Stimulated activated naive CD8-positive, alpha-beta T cell treated with anti-CD3 and anti-CD28 coated beads, Interleukin-15, Interleukin-2, amounts not matched to agents 100 U/mL and 50 U/mL, for 24 hours (primary cell): ENCODE measurements at places on chromosomes 3 and 15.

GRCh38 chr15:62940755-62941361 lies 101.7 kb upstream of the TPM1 start:
- DNase-seq: no peak

- peak; percentile 17 for DNase-seq
Observed at GRCh38 chr3:88180398-88180999, 30.7 kb downstream of the C3orf38 start.

DNA sequence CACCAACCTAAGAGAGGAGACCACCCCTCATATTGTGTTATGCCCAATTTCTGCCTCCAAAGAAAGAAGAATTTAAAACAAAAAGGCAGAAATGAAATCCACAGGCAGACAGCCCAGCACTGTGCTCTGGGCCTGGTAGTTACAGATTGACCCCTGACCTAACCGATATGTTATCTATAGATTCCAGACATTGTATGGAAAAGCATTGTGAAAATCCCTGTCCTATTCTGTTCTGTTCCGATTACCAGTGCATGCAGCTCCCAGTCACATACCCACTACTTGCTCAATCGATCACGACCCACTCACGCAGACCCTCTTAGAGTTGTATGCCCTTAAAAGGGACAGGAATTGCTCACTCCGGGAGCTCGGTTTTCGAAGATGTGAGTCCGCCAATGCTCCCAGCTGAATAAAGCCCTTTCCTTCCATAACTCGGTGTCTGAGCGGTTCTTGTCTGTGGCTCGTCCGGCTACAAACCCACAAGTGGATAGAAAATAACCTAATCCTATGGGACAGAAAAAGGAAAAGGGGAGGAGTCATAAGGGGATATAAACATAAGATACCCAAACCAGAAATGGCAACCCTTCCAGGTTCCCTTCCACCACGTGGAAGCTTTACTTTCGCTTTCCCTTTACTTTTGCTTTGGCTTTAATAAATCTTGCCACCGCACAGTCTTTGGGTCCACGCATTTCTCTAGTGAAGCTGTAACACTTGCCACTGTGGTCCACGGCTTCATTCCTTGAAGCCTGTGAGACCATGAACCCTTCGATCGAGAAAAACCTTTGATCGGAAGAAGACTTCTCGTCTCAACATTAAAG lies 1.7 kb upstream of the CFAP91 start:
- DNase-seq: no peak

- DNase-seq: no peak
Observed at GRCh38 chr3:153767601-153768560, 353.3 kb upstream of the ARHGEF26 start.

DNA sequence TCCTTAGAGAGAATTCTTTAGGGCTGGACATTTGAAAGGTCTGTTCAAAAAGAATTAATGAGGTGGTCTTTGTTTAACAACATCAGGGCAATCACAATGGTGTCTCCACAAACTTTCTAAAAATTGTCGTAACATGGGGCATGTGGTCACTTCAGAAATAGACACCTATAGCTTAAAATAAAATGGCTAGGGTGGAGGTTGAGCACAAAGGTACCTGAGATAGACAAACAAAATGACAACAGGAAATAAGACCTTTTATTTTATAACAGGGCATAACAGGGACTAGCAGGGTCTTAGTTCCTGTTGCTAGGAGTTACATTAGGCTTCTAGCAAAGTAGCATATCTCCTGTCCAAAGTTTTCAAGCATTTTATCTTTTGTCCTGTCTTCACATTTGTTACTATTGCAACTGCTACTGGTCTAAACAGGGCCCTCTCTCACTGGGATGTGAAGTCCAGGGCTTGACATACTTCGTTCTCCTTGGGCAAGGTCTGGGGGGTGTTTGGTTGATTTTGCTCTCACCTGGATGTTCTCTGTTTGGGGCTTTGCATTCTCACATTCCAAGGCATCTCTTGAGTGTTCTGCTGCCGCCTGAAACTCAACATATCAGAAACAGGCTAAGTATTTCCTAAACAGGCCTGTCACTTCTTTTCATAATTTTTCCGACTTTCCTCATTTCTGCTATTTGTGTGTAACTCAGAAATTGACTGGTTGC lies 3.0 kb downstream of the GCSAM start:
- DNase-seq: no peak

GRCh38 chr3:3082234-3082924 lies 27.8 kb downstream of the IL5RA start:
- DNase-seq: no peak
